ENCODE measurements at places on chromosomes 5 and 9.

DNA sequence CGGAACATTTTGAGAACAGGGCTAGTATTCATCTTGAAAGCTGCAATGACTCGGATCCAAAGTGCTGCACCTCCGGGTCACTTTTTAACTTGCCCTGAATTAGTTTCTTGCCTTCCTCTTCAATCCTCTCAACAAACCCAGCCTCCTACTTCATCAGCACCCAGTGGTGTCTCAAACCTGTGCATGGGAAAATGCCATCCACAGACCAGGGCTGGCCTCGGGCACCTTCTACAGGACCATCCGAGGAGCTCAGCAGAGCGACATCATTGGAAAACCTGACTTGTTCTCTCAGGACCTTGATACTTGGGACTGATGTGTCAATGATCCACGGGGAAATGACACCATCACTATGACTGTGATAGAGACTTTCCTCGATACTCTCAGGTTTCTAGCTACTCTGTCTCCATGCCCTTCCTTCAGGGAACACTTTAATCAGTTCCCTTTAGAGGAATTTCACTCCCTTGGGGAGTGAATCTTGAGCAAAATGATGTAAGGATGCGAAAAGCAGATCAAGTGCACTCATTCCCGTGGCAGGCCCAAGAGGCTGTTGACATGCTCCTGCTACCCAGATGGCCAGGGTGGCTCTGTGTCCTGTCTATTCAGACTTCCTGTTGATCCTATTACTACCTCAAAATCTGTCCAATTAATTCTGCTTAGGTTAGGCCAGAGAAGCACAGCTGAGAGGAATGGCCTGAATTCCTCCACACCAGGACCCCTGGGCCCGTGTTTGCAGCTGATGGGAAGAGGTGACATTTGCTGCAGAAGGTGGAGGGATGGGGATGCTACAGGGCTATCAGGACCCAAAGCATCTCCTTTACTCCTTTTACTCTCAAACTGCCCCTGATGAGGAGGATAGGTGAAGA is 96.5 kb upstream of the SLC25A48 start:
- no peak for DNase-seq

DNA sequence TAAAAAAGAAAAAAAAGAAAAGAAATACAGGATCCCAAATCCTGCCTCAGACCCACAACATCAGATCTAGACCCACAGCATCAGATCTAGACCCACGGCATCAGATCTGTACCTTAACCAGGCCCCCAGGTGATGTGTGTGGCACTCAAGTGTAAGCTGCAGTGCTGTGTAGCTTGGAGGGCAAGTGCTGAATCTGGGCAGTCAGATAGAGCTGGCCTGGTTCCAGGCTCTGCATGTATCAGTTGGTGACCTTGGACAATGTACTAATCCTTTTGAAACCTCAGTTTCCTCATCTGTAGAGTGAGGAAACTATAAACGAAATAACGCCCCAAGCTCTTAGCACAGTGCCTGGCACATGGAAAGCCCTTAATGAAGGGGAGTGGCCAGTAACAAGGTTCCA is 16.7 kb downstream of the COL15A1 start:
- DNase-seq, result no peak

DNA sequence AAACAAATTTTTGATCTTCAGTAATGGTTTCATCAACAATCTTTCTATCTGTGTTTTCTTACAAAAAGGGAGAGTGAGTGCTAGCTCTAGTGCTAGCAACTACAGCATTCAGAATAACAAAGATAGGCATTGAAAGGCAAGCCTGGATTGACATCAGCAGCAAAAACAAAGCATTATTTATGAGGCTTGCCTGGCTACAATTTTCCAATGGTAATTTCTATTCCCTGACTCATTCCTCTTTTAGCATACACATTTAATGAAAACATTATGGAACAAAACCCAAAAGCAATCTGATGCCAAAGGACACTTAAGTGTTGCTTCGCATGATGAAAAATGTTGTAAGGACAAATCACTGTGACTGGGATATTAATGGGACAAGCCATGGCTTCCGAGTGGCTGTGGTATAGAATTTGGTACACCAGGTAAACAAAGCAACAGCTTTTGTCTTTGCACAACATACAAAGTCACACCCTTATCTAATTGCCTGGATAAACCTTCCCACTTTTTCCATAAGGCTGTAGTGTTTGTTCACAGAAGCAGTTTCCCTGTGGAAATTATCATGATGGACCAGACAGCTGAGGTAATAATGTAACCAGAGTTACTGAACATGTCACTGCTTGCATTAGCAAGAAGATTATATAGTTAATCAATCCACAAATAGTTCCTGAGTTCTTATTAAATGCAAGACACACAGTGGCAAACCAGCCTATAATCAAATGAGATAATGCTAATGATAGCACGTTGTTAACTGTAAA is 179.8 kb upstream of the EDIL3 start:
- no peak for DNase-seq

DNA sequence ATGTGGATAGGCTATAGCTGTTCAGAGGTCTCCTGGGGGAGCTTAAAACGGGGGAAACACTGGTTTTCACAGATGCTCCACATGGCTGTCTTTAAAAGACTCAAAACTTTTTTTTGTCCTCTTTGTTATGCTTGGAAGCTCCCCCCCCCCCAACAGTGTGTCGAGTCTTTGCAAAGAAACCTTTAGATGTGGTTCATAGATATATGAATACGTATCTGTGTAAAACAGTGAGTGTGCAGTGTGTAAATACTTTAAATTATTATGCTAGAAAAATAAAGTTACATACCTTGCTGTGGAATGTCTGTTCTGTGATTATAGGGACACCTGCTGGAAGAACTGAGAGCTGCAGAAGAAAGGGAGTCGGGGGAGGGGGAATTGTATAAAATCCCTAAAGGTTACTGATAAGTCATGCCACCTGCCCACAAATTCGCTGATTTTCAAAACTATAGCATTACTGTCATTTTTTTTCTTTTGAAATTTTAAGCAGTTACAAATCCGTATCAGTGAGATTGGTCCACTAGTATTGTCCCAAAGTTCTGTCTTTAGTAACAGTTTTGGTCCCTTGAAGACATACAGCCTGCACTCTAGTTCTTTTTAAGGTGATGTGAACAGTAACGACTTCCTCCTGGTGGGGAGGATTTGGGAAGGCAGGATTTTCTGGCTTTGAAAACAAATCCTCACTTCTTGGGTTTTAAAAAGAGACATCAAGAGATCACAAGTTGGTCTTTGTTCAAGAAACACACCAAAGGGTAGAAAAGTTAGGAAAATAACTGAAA is 22.9 kb downstream of the RGMB start:
- DNase-seq, result no peak

DNA sequence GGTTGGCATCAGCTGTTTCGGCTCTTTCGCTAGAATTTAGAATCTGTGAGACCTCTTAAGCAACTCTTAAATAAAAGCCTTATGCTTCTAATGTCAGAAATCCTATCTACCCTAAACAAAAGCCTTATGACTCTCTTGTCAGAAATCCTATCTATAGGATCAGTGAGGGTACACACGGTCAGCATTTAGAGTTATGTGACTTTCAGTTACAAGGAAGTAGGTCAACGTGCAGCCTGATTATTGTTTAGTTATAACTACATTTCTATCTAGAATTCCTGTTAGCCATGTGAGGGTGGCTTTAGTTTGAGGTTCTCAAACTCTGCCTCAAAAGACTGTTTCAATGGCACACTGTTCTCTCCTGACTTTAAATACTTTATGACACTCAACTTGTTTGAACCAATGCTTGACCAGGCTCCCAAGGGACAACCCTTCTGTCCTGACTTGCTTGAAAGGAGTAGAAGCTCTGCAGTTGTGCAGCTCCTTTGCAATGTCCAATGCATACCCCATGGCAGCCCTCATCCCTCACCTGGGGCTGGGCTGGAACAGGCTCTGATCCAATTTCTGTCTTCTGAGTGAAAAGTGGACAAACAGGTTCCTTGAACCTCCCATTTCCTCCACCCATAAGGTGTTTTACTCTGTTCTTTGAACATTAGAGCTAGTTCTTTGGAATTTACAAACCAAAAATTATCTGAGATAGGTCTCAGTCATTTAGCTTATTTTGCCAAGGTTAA is 251.6 kb upstream of the PIK3R1 start:
- no peak for DNase-seq

GRCh38 chr5:133967698-133968203 is 674 bp downstream of the C5orf15 start:
- DNase-seq, result no peak

GRCh38 chr9:120830151-120830550 is 12.6 kb downstream of the PSMD5 start:
- DNase-seq, result peak; percentile 43

DNA sequence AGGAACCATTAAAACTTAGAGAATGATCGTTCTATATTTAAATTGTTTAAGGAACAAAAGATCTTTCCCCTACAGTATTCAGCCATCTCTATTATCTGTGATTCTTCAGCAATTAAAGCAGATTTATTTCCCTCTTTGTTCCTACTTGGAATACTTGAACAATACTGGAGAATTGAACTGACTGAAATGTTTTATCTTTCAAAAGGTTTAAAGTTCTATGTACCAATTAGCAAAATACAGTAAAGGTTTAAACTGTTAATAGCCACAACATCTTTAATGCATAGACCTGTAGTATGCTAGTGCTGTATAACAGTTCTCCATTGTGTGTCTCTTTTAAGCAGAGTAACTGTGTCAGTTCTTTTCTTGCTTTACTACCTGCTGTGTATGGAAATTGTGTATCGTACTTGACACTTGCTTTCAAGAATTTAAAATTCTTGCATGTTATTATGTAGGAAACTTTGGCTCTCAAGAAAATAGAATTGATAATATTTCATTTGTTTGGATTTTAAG is 54.0 kb downstream of the NDUFS4 start:
- DNase-seq, result no peak

Data from skeletal muscle cell (primary cell).